ENCODE measurements at places on chromosomes 7 and 10.

GRCh38 chr7:13201628-13202027 lies 514.2 kb downstream of the ARL4A start:
- DNase-seq, result no peak

GRCh38 chr7:148044173-148044572 lies 546.4 kb upstream of the C7orf33 start:
- no peak for DNase-seq

DNA sequence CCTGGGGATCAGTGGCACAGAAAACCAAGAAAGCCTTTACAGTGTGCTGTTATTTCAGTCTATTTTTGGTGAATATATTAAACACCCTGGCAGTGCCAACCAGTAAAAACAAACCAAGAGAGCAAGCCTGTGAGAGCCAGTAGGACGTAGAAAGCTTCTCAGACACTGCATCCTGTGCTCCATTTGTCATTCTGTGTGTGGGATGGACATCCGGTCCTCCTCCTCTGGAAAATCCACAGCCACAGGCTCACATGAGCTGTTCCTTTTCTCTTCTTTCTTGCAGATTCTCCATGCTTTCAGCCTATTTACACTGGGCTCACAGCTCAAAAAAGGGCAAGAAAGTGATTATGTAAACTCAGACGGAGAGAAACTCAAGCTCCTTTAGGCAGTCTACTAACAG lies 119.7 kb upstream of the YAE1 start:
- DNase-seq, result no peak

DNA sequence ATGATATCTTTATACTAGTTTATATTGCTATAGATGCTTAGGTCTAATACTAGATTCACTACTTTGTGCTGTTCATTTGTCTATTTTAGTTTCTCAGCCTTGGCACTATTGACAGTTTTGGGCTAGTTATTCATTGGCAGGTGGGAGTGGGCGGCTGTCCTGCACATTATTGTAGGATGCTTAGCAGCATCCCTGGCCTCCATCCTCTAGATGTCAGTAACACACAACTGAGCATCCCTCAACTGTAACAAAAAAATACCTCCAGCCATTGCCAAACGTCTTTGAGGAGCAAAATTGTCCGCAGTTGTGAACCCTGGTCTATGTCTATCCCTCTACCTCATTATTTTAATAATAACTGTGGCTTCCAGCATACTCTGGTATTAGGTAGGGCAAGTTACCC lies 34.4 kb upstream of the PNLIP start:
- DNase-seq, result no peak

GRCh38 chr7:140304191-140304799 lies 94.0 kb downstream of the SLC37A3 start:
- DNase-seq, result no peak

DNA sequence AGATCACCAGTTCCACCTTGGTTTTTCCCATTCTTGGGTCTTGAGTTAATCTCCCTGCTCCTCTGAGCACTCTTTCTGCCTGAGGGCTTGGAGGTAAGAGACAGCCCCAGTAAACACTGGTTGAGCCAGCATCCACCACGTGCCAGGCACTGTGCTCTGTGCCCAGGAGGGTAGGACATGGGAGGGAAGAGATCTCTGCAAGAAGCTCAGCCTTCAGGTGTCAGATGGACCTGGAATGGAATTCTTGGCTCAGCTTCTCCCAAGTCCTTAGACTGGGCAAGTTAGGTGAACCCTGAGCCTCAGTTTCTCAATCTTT lies 2.5 kb downstream of the ZYX start:
- no peak for DNase-seq

- no peak for DNase-seq
Measured at GRCh38 chr7:21923658-21924057, 22.0 kb downstream of the CDCA7L start.

- no peak for DNase-seq
Measured at GRCh38 chr7:18831943-18832342, 285.5 kb downstream of the TWIST1 start.

DNA sequence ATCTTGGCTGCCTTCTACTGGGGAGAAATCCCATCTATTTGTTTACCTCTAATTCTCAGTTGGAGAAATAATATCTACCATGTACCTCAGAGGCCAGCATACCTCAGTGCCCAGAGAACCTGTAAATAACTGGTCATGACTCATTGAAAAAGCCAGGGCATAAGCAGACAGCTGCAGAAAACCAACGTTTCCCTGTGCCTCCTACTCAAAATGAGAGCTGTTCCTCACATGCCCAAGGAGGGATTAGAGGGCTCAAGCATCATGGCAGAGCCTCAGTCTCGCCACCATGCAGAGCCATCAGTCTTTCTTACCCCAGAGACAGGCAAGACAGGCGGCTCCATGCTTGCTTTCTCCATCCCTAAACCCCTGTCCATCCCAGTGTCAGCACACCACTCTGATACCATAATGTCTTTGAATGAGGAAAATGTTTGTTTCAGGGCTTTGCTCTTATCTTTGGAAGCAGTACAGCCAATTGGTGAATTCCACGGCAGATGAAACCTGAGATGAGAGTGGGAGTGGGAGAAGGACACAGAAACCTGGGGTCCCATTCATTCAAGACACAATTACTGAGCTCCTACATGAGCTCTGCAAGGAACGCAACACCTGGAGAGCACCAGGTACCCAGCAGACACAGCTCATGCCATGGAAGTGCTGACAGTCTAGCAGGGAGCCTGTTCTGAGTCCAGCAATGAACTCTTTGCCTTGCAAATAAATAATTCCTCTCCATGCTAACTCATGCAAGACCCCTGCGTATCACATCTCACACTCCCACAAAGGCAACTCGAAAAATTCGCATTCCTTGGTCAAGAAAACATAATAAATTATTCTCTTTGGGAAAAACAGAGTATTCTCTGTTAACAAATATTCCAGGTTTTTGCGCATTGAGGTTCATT lies 21.1 kb downstream of the PON1 start:
- no peak for DNase-seq

DNA sequence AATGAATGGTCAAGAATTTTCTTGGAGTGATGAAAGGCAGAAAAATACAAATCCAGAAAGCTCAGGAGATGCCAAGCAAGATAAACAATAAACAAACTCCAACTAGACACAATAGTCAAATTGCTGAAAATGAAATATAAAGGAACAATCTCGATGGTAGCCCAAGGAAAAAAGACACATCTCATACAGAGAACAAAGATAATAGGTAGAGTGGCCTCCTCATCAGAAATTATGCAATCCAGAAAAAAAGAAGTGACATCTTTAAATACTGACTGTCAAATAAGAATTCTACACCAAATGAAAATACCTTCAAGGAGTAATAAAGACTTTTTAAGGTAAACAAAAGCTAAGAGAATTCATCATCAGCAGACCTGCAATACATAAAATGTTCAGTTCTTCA lies 150.4 kb downstream of the ANK3 start:
- no peak for DNase-seq
